ENCODE measurements at places on chromosomes 4 and X.

DNA sequence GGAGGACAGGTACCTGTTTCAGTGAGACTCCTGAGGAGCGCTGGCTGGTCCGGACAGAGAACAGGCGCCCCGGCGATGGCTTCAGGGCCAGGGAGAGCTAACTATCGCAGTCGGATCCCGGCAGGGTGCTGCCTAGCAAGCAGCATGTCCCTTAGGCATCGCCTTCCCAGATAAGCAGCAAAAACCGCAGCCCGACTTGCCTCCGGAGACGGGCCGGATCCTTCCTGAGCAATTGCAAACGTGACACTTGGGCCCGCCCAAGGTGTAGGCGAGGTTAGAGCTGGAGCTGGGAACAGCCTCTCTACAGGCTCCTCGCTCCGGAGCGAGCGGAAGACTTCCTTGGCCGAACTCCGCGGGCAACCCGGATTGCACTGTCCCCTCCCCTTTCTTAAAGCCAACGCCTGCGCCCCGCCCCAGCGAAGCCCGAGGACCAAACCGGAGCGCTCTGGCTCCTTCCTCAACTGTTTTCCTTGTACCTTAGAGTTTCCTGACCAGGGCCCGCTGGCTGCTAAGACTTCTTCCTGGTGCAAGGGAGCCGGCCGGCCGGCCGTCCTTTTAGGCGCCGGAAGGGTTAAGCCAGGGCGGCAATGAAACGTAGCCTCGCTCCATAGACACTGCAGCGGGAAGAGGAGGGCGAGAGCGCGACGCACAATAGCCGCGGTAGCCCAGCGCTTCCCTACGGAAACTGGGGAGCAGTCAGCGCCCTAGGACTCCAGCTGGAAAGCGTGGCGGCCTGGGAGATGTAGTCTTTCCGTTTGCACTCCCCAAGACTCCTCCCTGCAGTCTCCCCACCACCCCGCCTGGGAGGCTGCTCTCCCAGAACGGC is at the start of gene OPHN1:
TSS of gene OPHN1 (minus strand) at position 341 of the 826 bp plus-strand sequence. CDS start 475 bp downstream, outside the sequence.
- DNase-seq, result no peak

DNA sequence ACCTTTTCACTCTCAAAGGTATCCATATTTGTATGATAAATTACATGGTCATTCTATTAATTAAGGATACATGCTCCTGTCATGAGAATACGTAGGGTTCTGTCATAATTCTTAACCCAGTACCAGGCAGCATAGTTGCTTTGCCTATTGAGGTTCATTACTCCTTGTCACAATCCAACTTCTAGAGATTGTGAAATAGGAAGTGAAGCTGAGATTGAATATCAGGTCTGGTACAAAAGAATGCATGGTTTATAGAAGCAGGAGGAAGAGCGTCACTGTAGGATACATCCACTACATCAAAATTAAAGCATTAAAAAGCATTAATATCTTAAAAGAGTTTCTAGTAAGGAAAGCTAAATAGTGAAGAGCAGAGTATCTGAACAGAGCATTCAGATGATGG is 647.0 kb downstream of the IQCM start:
- DNase-seq, result no peak

- DNase-seq, result no peak
Observed at GRCh38 chr4:177348348-177348747, 38.7 kb downstream of the NEIL3 start.

GRCh38 chr4:159240687-159241086 is 137.8 kb downstream of the RAPGEF2 start:
- DNase-seq, result no peak

GRCh38 chr4:96407738-96408463 is 568.0 kb downstream of the PDHA2 start:
- no peak for DNase-seq

DNA sequence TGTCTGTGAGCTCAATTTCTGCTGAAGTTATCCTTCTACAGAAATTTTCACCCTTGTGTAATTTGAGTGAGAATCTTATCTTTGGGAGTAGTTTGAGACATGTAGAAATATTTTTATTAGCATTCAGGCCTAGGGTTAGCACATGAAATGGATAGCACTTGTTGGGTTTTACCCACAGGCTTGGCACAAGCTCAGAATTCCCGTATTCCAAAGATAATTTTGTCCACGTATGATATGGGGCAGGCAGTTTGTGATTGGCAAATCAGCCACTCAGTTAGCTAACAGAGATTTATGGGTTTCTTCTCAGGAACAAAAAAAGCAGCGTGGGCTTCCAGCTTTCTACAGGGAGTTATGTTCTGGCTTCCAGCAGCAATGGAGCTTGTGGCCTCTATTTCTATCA is 117.9 kb upstream of the DCAF8L1 start:
- no peak for DNase-seq

GRCh38 chrX:54029529-54030143 is 14.6 kb downstream of the PHF8 start:
- no peak for DNase-seq

DNA sequence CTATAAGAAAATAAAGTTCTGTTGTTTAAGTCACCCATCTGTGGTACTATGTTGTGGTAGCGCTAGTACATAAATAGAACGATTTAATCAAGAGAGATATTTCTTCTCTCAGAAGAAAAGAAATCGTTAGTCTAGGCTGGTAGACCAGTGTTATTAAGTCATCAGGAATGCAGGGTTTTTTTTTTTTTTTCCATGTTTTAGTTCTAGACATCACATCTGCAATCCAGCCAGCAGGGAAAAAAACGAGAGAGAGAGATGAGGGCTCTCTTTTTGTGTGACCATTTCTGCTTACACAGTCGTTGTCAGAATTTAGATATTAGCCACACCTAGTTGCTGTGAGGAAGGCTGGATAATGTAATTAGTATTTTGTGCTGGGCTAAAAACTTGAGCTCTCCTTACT is 417.4 kb downstream of the TMA16 start:
- DNase-seq, result no peak

DNA sequence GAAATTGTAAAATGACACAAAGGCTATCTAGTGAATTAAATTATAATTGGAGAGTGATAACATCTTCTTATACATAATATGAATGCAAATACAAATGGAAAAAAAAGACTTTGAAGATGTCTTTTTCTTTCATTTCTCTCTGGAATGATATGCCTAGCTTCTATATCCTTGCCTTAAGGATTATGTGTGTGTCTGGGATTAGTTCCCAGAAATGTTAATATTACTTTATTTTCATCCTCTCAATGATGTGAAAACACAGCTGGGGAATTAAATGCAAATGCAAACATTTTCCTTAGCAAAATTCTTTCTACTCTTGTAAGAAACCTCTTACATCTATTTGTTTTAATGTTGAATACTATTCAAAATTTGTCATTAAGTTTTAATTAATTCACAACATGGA is 441.9 kb downstream of the FSTL5 start:
- DNase-seq, result no peak

DNA sequence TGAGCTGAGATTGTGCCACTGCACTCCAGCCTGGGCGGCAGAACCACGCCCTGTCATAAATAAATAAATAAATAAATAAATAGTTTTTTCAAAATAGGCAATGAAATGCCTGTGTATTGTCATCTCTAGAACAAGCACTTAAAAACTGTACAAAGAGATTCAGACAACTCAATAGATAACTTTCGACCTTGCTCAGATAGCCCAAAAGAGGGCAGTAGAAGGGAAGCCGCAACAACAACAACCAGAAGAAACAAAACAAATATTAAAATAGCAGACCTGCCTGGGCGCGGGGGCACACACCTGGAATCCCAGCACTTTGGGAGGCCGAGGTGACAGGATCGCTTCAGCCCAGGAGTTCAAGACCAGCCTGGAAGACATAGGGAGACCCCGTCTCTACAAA is 9.4 kb upstream of the CLDN34 start:
- no peak for DNase-seq

DNA sequence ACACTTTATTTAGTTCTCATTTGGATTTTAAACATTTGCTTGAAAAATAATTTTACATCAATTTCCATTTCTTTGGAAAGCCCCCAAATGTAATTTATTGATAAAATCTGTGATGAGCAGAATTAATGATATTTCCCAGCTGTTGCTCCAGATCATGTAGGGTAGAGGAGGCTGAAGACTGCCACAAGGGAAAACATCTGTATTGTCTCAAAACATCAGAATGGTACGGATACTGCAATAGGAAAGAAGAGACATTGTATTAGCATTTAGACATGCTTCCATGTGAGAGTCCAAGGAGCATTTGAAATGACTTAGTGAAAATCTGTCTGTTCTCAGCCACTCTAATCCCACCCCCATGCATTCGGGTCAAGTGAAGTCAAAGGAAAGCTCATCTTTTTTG is 14.4 kb downstream of the ADH1A start:
- no peak for DNase-seq

- DNase-seq, result no peak
Observed at GRCh38 chrX:48460606-48461005, 9.5 kb downstream of the SLC38A5 start.

- no peak for DNase-seq
Observed at GRCh38 chrX:97539970-97540519, 656.3 kb downstream of the RPA4 start.

DNA sequence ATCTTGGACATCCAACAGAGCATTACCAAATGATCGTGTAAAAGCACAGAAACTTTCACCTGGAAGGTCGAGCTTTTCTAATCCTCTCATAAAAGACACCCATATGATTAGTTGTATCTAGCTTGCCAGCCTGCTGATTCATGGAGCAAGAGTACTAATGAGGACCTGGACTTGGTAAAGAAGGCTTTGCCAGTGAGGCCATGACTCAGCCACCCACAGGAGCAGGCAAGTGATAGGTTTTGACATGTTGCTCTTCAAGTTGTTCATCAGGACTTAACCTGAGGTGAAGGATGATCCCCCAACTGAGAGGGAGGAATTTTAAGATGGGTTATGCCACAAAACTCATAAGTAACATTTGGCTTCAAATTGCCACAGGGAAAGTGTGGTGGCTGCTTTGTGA is 24.7 kb upstream of the EPGN start:
- no peak for DNase-seq

- no peak for DNase-seq
Observed at GRCh38 chr4:152189451-152190179, 346.3 kb downstream of the FBXW7 start.

DNA sequence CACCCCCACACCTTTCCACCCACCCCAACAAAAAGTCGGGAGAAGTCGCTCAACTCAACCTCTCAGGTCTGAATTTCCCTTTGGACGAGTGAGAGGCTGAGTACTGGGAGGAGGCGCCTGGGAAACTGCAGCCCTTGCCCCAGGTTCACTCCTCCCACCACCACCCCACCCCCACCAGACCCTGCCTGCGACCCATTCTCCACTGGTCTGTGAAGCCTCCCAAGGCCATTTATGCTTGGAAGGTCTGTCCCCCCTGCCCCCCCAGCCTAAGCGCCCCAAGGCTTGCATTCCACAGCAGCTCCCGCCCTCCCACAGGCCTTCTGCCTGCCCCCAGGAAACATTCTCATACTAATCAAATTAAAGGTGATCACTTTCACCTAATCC is 27.2 kb downstream of the ELF4 start:
- no peak for DNase-seq

GRCh38 chr4:173014113-173014558 is 154.5 kb upstream of the GALNT7 start:
- no peak for DNase-seq

- no peak for DNase-seq
Observed at GRCh38 chr4:155705664-155706063, 39.0 kb downstream of the GUCY1A1 start.

DNA sequence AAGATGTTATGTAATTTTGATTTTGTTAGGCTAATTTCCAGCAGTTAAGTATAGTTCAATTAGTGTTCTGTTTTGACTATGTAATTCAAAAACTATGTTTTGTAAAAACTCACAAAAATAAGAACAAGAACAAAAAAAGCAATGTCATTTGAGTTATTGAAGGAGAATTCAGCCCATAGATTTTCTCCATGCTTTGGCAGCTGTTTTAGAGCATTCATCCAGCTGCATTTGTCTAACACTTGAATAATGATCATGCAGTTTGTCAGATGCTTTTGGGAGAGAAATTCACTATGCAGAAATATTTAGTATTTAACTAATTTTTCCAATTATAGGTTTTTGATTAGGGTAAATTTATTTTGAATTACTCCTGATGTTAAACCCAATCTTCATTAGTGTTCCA is 14.2 kb downstream of the CPE start:
- no peak for DNase-seq

DNA sequence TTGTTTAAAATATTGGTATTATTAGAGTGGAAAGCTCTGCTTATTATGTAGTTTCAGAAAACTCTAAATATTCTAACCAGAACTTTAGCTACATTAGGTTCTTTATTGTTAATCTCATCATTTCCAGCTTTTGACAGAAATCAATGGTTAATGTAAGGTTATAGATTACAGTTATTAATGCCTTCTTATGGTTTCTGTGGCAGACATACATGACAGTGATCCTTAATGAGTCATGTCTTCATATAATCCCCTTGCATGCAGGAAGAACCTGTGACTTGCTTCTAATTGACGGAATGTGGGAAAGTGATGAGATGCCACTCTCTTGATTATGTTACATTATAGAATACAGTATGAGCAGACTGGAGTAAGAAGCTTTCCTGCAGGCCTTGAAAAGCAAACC is 23.5 kb downstream of the KLHL8 start:
- DNase-seq, result no peak

- DNase-seq, result peak; percentile 40
Observed at GRCh38 chrX:135295238-135295943, 13.9 kb upstream of the ETDC start.

DNA sequence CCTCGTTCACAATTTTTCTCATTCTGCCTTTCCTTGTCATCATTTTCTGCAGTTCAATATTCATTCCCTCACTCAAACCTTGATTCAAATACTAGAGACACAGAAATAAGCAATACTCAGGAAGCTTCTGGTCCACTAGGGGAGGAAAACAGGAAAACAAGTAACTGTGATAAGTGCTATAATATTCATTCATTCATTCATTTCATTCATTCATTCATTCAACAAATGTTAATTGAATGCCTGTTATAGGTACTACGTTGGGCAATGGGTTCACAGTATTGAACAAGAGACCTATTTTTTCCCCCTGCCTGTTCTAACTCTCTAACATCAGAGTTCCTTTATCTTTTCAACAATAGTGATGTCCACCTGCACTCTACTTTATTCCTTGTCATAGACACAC is 104.0 kb downstream of the HDAC8 start:
- no peak for DNase-seq

DNA sequence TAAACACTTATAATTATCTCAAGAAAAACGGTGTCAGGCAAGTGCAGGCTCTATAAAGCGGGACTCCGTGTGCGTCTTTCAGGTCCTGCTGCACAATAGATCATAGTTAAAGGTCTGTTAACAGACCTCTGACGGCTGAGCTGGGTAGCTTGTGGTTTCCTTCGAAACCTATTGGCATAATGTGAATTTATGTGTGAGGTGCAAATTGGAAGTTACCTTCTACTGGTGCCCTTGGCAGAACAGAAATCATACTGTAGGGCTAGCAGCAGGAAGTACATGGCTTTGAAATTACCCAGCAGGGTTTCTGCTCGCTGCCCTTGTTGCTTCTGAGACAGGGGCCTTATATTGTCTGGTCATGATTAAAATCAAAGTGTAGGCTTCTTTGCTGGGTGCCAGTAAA is 216.4 kb upstream of the HAND2 start:
- DNase-seq, result no peak

- no peak for DNase-seq
Observed at GRCh38 chrX:72031118-72031517, 100.6 kb downstream of the RTL5 start.

GRCh38 chrX:85359051-85359450 is 20.4 kb downstream of the POF1B start:
- no peak for DNase-seq
